ENCODE measurements at places on chromosomes 3 and 15.

DNA sequence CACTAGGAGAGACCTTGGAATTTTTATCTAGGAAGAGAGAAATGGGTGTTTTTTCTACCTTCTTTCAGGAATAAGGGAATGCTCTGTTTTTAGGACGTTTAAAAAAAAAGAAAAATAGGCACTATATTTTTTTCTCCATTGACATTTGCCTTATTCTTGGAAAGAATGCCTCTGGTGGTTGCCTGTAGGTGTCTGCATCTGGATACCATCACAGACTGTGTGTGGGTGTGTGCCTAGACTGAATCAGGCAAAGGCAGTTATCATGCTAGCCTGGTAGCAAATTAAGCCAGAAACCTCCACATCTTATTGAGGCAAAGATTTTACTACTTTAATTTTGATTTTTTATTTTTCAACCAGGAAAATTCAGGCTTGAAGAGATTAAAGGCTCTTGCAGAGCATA lies 513.6 kb upstream of the KCNMB2 start:
- DNase-seq, result no peak

DNA sequence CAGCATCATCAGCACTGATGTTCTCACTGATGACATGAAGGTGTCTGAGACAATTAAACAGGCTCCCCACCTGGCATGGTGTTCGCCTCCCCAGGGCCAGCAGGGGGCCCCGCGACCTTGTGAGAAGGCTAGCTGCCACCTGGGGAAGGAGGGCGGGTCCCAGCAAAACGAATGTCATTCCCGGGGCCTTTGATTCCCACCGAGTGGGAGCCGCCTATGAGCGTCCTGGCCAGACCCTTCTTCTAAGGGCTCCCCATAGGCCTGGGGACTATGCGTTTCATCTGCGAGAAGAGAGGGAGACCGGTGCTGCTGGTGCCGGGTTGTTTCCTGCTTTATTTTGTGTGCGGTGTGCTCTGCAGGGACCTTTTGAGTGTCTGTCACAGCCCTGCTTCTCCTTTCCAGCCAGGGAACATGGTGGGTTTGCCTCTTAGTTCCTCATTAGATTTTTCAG lies 20.5 kb upstream of the MINDY4B start:
- DNase-seq, result peak; percentile 7

GRCh38 chr3:150410311-150411105 lies 2.4 kb downstream of the TSC22D2 start:
- no peak for DNase-seq

- no peak for DNase-seq
Measured at GRCh38 chr15:89654847-89655805, at the start of gene KIF7. Gene KIF7 (minus strand): TSS chr15:89655467. CDS start chr15:89652930, 2,537 bp downstream.

- DNase-seq, result no peak
Measured at GRCh38 chr3:73021301-73021835, 24.8 kb downstream of the PPP4R2 start.

GRCh38 chr3:60912876-60913275 lies 338.4 kb downstream of the FHIT start:
- DNase-seq, result no peak

GRCh38 chr3:194840661-194841514 lies 155.2 kb downstream of the FAM43A start:
- DNase-seq, result no peak

GRCh38 chr3:186217820-186218164 lies 108.9 kb upstream of the ETV5 start:
- no peak for DNase-seq

- no peak for DNase-seq
Measured at GRCh38 chr3:197456261-197457091, 99.3 kb downstream of the BDH1 start.

GRCh38 chr15:81852411-81853149 lies 193.2 kb downstream of the MEX3B start:
- no peak for DNase-seq

DNA sequence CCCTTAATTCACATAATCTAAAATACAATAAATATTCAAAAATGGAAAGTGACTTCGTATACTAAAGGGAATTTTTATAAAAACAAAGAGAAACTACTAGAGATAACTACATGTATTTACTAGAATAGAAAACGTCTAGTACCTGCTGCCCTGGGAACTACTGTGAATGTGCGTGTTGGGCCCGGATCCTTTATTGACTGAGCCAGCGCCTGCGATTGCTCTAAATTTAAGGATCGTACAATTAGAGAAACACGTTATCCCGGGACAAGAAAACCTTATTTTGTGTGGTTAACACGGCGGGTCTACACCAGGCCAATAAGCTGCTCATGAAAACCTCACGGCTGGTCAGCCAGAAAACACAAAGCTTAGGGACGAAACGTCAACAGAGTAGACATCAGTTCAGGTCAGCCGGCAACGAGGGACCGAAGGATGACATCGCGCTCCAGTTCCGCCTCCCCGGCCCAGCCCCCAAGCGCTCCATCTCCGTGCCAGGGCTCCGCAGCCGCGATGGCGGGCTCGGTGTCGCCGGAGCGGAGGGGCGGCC lies 555 bp downstream of the TM2D3 start:
- no peak for DNase-seq

- DNase-seq, result no peak
Measured at GRCh38 chr3:149620291-149621020, 37.4 kb downstream of the WWTR1 start.

DNA sequence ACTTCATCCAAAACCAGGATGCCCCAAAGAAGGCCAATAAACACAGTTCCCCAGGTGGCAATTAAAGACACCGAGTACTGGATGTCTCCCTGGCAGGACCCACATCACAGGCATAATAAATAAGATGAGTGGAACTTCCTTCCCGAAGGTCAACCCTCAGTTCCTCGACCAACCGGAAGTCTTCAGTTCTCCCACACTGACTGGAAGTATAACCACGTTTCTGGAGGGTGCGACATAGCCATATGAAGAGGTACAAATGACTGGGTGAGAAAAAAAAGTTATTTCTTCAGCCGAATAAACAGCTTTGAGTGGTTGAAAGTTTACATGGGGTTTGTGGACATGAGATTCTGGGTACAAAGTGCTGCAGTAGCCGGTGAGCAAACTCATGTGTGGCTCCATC lies 34.6 kb upstream of the MUC13 start:
- DNase-seq, result no peak

- DNase-seq, result no peak
Measured at GRCh38 chr3:160394009-160394392, 5.0 kb downstream of the IFT80 start.

DNA sequence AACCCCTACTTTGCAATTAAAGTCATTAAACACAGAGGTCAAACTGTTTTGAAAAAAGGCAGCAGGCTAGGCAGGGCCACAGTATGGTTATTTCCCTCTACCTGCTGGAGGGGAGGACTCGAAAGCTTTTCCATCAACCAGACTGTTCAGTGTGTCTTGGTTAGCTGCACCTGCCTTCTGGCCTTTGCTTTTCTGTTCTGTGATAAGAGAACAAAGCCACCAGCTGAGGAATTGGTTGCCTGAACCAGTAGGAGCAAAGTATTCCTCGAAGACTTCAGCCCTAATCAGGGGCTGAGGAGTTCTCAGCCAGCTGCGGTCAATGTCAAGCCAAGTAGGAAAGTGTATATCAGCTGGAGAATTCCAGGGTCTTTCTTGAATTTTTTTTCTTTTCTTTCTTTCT lies 132.5 kb downstream of the SOX2 start:
- no peak for DNase-seq

DNA sequence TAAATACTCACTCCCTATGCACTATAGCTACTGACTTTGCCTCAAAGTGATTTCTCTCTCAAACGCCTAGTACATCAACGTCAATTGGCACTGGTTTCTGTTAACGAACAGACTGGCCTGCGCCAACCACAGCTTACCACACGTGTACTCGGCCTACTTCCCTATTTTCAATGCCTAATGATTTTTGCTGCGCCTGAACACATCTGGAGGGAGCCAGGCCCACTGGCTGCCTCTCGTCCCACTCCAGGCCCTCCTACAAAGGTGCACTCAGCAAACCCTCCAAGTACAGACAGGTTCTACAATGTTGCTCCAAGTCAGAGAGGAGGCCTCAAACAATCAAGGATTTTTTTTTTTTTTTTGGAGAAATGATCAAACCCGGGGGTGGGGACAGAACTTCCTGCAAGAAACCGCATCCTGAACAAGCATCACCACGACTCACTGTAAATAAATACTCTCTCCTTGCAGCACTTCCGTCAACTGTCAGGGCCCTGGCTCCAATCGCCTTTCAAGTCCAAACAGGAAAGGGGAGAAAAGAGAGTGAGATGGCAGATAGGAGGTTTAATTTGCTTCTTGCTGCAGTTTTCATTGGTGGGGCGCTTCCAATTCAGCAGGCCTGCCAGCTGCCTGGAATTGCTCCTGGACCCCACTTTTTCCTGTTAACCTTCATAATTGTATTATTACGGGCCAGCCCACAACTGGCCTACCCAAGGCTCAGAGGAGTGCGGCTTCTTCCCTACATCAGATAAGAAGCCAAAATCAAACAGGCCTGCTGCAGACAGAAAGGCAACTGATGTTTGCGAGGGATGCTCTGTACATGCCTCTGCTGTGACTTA lies 139.3 kb downstream of the FOXP1 start:
- peak; percentile 35 for DNase-seq

GRCh38 chr3:194103505-194103904 lies 32.4 kb upstream of the HES1 start:
- no peak for DNase-seq

- DNase-seq, result no peak
Measured at GRCh38 chr3:15781131-15781530, 16.6 kb downstream of the ANKRD28 start.

DNA sequence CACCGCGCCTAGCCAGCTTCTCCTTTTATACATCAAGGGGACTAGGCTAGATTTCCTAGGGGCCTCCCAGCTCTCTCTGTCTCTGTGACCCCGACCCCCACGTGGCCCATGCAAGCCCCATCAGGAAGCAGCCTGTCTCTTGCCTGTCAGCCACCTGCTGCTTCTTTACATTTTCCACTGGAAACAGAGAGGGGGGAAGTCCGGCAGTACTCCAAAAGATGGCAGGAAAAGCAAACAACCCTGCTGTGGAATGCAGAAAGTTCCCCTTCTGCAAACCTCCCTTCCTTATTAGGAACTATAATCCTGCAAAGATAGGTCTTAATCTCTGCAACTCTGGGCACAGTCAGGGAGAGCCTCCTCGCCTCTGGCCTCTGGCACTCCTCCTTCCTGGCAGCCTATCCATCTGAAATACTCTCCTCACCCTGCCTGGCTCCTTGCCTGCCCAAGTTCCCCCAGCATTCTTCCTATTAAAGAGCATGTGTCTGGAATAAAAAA lies 47.4 kb upstream of the HACD2 start:
- no peak for DNase-seq

- DNase-seq, result no peak
Measured at GRCh38 chr15:84840741-84841429, 23.7 kb downstream of the ALPK3 start.

DNA sequence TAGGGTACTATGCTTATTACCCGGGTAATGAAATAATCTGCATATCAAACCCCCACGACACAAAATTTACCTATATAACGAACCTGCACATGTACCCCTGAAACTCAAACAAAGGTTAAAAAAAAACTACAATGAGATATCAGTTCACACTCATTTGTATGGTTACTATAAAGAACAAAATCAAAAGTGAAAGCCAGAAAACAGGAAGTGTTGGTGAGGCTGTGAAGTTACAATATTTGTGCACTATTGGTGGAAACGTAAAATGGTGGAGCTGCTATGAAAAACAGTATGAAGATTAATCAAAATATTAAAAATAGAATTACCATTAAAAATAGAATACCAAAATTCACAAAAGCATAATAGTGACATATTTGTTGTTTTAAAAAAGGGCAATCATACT lies 128.9 kb downstream of the ZIC1 start:
- DNase-seq, result no peak

DNA sequence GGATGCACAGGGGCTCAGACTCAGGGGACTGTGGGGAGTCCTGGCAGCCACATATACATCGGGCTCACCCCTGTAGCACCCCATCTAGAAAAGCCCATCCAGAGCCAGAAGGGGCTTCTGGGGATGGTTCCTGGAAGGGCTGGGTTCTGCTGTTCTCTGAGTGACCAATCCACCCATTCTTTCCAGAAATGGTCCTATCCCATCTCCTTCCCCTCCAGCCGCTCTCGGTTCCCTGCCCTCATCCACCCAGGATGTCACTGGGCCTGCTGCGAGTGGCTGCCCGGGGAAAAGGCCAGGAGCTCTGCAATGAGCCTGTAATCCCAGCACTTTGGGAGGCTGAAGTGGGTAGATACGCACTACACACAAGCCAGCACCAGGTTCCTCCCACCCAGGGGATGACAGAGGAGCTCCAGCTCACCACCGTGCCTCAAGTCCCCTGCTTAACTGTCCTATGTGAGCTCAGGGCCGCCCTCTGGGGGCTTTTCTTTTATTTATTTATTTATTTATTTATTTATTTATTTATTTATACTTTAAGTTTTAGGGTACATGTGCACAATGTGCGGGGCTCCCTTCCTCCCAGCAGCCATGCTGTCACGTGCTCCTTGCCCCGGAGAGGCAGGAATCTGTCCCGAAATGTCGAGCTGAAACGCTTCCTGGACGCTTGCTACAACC lies 13.6 kb upstream of the CSK start:
- no peak for DNase-seq

DNA sequence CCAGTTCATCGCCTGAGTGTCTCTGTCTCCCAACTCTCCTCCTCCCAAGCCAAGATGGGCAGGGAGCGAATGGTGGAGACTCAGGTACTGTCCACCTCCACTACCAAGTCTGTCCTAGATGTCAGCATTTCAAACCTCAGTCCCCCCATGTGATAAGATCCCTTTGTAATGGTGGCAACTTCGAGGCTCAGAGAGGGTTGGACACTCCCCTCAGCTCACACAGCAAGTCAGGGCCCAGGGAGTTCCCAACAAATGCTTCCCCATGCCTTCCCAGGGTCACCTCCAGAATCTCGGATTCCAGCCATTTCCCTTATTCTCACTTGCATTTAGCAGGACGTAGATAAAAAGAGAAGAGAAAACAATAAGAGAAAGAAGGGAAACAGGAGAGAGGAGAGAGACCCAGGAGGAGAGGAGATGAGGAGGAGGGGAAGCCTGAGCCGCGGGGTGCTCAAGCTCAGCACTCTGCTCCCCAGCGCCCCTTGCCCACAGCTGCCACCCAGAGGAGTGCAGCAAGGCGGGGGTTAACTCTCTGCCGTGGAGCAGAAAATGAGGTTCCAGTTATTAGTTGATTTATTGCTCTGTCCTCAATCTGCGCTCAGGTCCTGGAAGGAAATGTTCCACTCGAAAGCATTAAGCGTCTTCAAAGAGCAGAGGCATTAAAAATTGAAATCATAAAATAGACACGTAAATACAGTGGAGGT lies 84.1 kb upstream of the LINGO1 start:
- no peak for DNase-seq

- no peak for DNase-seq
Measured at GRCh38 chr3:134364061-134364935, 9.9 kb downstream of the AMOTL2 start.

GRCh38 chr3:117722856-117723255 lies 1013.3 kb downstream of the TUSC7 start:
- no peak for DNase-seq

GRCh38 chr3:179961071-179961702 lies 75.5 kb downstream of the PEX5L start:
- DNase-seq, result no peak

Measured in stimulated activated CD4-positive, alpha-beta T cell treated with anti-CD3 and anti-CD28 coated beads, Interleukin-1b, Interleukin-23, amount 100 ng/mL, for 1 hour (primary cell).